Fibroblast of skin of right biceps (primary cell): ENCODE measurements at places on chromosomes 5 and 9.
A peak's percentile ranks its signal among the peaks of the same experiment; 100 is the strongest.

- DNase-seq: no peak
Observed at GRCh38 chr9:76916231-76916630, 10.3 kb upstream of the PRUNE2 start.

DNA sequence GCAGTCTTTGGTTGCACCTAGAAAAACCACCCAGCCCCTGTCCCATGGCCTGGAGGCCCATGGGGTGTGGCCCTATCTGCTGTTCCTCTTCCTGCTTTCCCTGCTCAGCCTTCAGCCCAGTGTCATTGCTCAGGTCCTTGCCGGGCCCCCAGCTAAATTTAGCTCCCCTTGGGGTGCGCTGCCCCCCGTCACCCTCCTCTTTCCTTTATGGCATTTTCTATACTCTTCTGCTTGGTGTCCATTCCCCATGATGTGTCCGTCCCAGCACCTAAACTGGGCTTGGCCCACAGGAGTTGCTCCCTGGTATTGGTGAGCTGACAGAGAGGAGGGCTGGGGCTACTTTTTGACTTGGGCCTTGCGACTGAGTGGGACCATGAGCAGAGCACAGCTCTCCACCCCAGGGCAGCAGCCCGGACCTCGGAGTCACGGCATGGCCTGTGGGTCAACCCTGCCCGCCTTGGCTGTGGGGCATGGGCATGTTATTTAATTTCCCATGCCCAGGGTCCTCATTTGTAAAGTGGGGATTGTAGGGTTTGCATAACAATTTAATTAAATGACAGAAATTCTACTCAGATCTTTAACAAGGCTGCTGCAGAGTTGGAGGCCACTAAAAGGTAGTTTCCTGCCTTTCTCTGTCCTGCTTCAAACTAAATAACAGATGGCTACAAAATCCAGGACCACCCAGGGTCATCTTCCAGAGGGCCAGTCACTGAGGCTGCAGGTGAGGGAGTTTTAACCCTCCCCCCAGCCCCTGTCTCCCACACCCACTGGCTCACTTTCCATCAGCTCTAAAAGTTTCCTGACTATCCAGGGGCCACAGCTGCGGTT, 98.2 kb downstream of the DAP start:
- DNase-seq: no peak

- peak; percentile 17 for DNase-seq
Observed at GRCh38 chr9:33429256-33429985, 18.0 kb downstream of the AQP3 start.

GRCh38 chr5:179274321-179275315, 70.6 kb downstream of the ADAMTS2 start:
- no peak for DNase-seq

- no peak for DNase-seq
Observed at GRCh38 chr9:132274861-132275260, 79.9 kb downstream of the SETX start.

GRCh38 chr5:107558823-107559375, 111.8 kb downstream of the EFNA5 start:
- no peak for DNase-seq

GRCh38 chr5:124746916-124747790, 714 bp upstream of the ZNF608 start:
- DNase-seq: peak; percentile 92

- DNase-seq: peak; percentile 71
Observed at GRCh38 chr9:6354072-6354686, 26.0 kb downstream of the TPD52L3 start.

- no peak for DNase-seq
Observed at GRCh38 chr9:134516464-134516863, 125.1 kb upstream of the COL5A1 start.

DNA sequence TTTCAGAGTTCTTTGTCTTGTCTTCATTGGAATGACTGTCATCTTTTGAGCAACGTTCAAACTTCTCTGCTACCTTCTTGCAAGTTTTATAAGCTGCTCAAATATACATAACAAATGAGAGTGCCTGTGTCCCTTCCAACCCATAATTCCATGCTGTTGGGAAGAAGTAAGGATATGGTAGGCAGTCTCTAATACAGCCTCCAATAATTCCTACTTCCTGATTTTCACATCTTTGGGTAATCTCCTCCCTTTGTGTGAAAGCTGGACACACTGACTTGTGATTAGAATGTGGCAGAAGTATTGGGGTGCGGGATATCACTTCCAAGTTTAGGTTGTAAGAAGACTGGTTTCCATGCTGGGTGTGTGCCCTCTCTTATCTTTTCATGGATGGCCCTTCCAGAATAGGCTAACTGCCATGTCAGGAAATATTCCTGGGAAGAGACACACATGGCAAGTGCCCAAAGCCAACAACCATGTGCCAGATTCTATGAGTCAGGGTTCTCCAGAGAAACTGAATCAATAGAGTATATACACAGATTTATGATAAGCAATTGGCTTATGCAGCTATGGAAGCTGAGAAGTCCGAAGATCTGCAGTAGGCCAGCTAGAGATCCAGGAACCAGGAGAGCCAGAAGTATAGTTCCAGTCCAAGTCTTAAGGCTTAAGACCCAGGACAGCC, 531.3 kb downstream of the NTRK2 start:
- DNase-seq: peak; percentile 79

GRCh38 chr9:116156621-116157314, 3.2 kb downstream of the PAPPA start:
- DNase-seq: peak; percentile 88

- DNase-seq: peak; percentile 68
Observed at GRCh38 chr5:142866563-142867275, 96.5 kb downstream of the ARHGAP26 start.

GRCh38 chr5:151218177-151218576, 5.7 kb downstream of the CCDC69 start:
- no peak for DNase-seq

DNA sequence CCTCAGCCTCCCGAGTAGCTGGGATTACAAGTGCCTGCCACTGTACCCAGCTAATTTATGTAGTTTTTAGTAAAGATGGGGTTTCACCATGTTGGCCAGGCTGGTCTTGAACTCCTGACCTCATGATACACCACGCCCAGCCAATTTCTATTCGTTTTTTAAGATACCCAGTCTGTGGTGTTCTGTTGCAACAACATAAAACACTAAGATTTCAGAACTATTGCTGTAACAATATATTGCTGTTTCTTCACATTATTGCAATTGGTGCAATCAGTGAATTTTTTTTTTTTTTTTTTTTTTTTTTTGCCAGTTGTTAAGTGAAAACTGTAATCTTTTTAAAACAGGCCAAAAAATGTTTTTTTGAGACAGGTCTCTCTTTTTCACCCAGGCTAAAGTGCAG, 9.9 kb downstream of the SRP19 start:
- no peak for DNase-seq

- no peak for DNase-seq
Observed at GRCh38 chr9:136757751-136758140, 297 bp downstream of the LCN8 start.

- DNase-seq: no peak
Observed at GRCh38 chr5:26553079-26553478, 485.3 kb downstream of the CDH9 start.

DNA sequence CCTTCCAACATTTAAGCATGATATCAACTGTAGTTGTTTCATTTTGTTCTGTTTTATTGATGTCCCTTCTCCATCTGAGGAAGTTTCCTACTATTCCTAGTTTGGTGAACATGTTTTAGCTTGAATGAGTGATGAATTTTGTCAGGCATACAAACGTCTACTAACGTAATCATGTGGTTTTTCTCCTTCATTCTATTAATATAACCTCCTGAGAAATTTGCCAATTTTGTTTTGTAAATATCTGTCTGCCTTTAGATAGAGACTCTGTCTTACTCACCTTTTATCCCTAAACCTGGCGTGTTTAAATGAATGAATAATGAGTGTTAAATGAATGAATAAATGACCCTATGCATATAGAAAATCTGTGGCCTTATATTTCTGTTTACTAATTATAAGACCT, 26.5 kb upstream of the NREP start:
- no peak for DNase-seq

- no peak for DNase-seq
Observed at GRCh38 chr5:3091040-3091774, 339.7 kb upstream of the IRX2 start.

- DNase-seq: no peak
Observed at GRCh38 chr5:117752403-117752802, 1177.8 kb upstream of the SEMA6A start.

GRCh38 chr5:10644192-10644591, 80.3 kb downstream of the ANKRD33B start:
- DNase-seq: no peak

DNA sequence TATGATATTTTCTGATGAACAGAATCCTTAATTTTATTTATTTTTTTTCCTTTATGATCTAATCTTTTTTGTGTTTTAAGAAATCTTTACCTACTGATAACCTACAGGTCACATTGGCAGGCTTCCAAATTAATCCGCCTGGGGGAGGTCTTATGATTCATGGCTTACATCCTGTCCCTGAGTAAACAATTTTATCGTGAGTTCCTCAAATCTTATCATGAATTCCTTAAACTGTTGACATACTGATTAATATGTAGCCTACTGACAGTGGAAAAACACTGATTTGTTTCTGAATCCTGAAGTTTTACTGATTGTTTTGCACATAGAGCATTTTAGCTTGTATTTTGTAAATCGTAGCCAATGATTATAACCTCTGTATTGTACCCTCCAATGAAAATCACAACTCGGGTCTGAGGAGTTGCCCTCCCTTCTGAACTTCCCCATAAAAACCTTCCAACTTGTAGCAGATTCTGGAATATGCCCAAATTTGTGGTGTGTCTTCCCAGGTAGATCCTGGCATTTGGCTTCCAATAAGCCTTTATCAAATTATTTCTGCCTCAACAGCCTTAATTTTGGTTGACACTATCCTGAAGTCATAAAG, 105.6 kb downstream of the VCAN start:
- peak; percentile 56 for DNase-seq

DNA sequence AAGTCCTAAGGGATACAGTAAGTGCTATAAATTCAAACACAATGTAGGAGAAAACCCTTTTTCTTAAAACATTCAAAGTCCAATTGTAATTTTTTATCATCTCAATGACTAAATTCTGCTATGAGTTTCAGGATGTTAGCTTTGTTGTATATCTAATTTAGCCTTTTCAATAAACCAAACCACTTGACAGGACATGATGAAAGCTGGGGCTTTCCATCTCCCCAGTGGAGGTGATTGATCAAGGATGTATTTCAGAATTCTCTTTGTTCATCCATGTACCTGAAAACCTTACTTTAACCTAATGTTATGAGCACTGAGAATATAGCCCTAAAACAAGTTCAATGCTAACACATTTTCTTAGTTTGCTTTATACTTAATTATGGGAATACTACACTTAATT, 639.0 kb upstream of the ITGA1 start:
- DNase-seq: no peak

DNA sequence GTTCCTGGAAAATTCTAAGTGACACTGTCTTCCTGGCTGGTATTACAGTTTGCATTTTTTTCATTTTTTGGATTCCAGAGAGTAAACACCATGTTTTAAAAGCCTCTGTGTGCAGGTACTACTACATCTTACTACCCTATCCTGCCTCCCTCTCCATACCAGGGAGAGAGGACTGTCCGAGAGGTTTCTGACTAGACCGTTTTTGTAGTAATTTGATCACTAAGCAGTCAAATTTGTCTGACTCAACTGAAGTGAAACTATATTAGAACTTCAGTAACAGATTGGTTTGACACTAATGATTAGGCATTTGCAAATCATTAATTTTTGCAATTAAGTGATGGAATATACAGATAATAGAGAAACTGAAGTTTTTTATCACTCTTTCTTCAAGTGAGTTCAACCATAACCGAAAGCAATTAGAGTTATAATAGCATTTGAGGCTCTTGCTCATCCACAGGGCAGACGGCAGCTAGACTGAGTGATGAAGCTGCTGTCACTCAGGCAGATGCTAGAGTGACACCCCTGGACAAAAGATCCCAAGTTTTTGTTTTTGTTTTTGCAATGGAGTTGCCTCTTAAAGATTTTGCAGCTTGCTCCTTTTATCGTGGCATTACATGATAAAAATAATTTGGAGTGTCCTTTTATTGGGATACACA, 44.3 kb downstream of the SMARCA2 start:
- DNase-seq: no peak

DNA sequence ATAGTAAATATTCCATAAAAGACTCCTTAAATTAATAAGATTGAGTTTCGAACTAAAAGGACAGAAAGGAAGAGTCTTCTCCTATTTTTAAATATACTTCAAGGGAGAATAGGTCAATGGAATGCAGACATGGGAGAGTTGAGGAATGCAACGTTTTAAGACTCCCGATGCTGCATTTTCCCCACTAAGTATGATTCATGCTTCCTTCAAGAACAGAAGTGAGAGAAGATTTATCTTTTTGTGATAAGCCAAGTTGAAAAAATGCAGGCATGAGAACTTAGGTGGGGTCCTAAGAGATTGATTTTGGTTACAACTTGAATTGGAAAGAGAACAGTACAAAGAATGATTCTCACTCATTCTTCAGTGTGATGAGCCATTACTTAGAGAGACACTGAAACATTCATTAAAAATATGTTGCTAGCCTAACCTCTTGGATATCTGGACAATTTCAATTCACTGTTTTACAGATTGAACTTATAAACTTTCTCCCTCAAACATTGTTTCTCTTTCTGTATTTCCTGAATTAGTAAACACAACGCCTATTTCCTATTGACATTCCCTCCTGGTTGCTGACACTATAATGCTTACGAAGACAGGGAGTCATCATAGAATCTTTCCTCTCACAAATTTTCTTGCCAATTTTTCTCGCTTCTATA, 1666.1 kb upstream of the WWC1 start:
- peak; percentile 75 for DNase-seq

GRCh38 chr9:6782981-6783380, 25.2 kb downstream of the KDM4C start:
- no peak for DNase-seq

- peak; percentile 68 for DNase-seq
Observed at GRCh38 chr5:91207248-91207647, 175.9 kb downstream of the ARRDC3 start.

DNA sequence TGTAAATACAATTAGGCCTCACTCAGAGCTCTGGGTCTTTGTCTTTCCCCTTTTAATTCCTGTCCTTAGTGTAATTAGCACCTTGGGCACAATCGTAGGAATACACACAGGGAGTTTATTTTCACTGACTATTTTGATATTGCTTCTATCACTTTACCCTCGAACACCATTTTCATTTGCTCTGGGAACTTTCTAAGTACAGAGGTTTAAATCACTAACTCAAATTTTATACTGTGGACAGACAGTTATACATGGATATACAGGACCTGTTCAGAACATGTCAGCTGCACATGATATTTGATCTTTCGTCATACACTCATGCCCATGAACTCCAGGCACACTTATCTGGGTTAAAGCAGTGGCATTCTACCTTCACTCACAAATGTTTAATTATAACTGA, 217.8 kb upstream of the TMEM161B start:
- DNase-seq: no peak
